Left renal pelvis (tissue), 4 donors: ENCODE measurements at places on chromosomes 6 and 20.

- no peak for DNase-seq
These were observed 162.4 kb downstream of the ID4 start for GRCh38 chr6:19999319-20000191.

- DNase-seq: no peak
These were observed 104.5 kb downstream of the SMLR1 start for GRCh38 chr6:130931683-130932082.

- no peak for DNase-seq
These were observed 1368.8 kb upstream of the ADGRB3 start for GRCh38 chr6:67265996-67266921.

DNA sequence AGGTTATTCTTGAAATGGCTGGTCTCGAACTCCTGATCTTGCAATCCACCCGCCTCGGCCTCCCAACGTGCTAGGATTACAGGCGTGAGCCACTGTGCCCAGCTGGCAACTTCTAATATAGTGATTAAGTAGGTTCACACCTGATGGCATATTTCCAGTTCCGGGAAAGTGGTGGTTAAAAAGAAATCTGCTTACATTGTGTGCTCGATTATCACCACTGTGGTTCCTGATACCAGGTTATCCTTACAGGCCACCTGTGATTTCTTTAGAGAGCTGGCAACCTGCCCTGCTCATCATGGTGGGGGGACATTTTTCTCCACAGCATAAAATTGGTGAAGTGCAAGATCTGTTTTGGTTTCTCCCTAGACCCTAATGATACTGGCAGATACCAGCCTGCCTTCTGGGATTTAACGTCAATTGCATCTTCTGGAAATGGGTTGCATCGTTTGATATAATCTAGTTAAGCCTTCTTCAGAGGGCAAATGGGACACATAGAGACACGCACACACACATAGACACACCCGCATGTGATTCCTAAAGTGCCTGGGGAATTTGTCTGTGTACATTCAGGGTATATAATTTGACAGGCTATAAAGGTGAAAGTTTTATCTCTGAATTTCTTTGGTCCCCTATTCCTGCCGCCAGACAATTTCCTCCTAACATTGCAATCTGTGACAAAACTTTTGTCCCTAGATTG is 49.7 kb upstream of the CITED2 start:
- DNase-seq: no peak

GRCh38 chr6:165889636-165890403 is 226.8 kb upstream of the PDE10A start:
- no peak for DNase-seq
